T-helper 2 cell (primary cell): ENCODE measurements at places on chromosomes 6 and 20.

- no peak for DNase-seq
Observed at GRCh38 chr20:57148263-57148662, 118.2 kb downstream of the BMP7 start.

DNA sequence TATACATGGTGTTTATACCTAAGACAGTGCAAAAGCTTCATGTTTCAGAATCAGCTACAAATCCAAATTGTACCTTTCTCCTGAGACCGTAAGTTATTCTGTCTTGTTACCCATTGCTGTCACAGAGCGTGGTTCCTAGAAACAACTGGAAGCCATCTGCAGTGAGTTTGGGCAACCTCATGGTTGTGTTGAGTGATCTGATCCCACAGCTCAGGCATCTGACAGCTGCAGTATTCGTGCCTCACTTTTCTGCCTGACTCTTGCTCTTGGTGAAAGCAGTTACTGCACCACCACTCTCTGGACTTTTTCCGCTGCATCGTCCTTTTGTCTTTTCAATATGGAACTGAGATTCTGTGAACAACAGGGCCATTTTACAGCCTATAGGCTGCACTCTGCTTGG, 752.6 kb downstream of the MAFB start:
- DNase-seq, result no peak

DNA sequence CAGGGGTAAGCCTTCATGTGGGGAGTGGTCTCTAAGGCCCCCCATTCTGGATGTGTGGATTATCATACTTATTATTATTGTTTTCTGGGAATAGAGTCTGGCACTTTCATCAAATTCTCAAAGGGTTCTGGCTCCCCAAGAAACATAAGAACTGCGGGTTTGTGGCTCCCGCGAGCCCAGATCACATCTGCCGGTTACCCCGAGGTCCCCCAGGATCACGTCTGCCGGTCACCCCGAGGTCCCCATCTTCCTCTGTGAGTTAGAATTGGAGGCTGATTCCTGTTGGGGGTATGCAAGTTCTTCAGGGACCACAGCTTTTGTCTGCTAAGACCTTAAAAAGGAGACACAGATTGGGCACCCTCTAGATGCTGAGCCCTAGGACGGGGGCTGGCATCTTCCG, 116.7 kb upstream of the FRMD1 start:
- no peak for DNase-seq

GRCh38 chr20:22533823-22534751, 50.3 kb downstream of the FOXA2 start:
- DNase-seq, result no peak

DNA sequence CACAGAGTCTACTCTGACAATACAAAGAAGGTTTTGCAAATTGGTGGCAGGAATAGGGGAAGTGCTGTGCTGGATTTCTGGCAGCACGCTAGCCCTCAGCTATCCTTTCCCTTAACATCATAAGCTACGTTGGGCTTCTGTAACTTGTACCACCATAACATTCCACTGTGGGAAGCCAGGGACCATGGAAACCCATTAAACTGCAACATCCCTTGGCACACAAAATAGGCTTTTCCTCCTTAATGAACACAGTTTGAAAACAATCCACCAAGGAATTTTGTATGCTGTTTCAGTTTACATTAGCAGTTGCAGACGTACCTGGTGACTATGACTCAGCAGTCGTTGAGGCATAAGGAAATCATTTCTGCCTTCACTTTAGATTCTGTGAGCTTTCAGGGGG, 203.9 kb upstream of the RAB32 start:
- DNase-seq, result no peak

GRCh38 chr20:47677635-47678453, 107.4 kb downstream of the SULF2 start:
- peak; percentile 48 for DNase-seq

DNA sequence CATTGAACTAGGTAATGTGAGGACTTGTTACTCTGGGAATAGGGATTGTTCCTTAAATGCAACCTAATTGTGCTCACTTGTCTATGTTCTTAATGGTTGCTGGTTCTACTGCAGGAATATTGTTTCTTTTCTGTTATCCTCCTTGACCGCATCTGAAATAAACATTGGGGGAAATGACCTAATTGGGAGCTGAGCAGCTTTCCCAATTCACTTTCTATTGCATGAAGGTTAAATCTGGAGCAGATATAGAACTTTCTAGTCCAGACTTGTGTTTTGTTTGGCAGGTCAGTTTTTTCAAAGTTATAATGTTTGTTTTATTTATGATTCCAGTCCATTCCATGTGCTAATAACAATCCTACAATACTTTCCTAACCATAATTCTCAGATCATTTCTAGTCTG, 981.0 kb upstream of the CITED2 start:
- no peak for DNase-seq

- DNase-seq, result no peak
Observed at GRCh38 chr6:28267695-28268059, 734 bp downstream of the ZSCAN26 start.

- no peak for DNase-seq
Observed at GRCh38 chr6:11682561-11682975, 96.0 kb downstream of the ADTRP start.

DNA sequence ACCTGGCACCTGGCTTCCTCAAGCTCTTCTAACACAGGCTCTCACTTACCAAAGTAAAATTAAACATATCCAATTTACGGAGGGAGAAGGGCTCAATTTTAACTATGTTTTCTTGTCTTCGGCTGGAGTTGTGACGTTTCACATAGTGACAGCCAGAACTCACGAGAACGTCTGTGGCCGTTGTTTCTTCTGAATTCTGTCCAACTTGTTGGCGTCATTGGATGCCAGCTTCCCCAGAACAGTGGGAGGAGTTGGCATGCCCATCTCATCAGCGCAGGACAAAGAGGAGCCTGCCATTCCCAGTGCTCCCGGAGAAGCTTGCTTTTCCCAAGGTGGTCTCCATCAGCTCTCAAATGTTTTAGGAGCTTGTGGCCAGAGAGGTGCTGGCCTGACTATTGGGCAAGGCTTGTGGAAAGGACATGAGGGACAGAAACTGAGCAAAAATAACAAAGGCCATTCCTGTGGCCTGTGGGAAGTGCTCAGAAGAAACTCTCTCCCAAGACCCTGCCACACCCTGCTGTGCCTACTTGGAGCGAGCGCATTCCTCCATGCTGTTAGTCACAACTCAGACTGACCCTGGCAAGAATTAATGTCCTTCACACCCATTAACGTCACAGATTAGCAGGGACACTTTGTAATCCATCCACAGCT, 265.4 kb upstream of the CDH4 start:
- DNase-seq, result no peak

DNA sequence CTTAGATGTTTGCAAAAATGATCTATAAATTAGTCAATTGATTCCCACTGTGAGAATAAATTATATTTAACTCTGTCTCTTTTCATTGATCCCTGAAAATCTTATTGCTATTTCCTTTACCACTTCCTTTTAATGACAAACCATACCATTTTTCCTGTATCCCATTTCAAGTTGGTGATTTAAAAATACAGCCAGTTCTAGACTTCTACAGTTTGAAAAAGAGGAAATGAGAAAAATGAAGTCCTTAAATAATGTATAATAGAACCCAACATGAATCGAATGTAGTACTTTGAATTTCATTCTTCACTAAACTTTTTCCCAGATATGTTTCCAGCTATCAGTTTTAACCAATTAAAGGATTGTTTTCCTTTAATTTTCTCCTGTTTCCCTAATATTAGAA, 29.5 kb upstream of the SDHAF4 start:
- no peak for DNase-seq

DNA sequence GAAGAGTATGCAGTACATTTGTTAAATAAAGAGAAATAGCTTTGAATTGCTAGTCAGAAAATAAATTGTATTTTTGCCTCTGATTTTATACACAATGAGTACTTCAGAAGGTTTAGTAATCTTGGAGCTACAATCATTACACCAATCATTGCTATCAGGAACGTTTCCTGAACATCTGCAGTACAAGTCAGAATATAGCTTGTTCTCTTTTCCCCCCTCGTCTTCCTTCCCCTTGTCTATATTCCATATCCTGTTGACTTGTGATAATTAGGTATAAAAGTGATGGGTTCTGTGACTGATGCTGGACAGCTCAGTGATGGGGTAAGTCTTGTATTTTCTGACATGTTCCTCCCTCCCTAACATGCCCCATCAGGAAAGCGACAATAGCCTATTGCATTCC, 94.0 kb downstream of the AHI1 start:
- no peak for DNase-seq

DNA sequence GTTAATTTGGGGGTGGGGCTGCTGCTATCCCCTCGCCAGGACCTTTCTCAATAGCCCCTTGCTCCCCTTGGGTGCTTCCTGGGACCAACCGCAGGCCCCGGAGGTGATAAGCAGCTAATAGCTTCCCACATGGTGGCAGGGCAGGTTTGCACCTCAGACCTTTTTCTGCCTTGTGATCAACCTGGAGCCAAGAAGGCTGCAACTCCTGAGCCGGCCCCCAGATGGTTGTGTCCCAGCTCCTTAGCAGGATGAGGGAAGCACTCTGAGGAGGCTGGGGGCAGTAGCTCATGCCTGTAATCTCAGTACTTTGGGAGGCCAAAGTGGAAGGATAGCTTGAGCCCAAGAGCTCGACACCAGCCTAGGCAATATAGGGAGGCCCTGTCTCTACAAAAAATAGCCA, 85.5 kb downstream of the BMP7 start:
- no peak for DNase-seq

GRCh38 chr6:134049586-134049985, 2.8 kb downstream of the SLC2A12 start:
- DNase-seq, result no peak

- peak; percentile 50 for DNase-seq
Observed at GRCh38 chr20:13119583-13119982, 101.5 kb upstream of the ISM1 start.

GRCh38 chr6:38182426-38182825, 362.9 kb downstream of the ZFAND3 start:
- DNase-seq, result no peak

GRCh38 chr20:45105317-45105716, 4.4 kb upstream of the KCNS1 start:
- no peak for DNase-seq

GRCh38 chr20:41951615-41952014, 333.4 kb upstream of the CHD6 start:
- DNase-seq, result peak; percentile 74

DNA sequence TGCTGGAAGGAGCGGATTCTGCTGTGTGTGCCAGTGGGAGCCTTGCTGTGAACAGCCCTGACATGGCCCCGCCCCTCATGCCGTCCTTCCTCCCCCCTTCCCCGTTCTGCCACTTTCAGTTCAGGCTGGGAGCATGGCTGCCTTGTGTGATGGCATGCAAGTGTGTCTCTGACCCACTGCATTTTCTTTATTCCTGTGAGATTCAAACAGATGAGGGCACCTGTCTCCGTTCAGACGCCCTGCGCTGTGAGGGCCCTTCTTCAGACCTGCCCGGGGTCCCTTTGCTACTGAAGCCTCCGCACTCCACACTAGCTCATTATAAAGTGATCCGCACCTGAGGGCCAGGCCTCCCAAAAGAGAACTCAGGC, 88.3 kb downstream of the TAF4 start:
- no peak for DNase-seq

- DNase-seq, result no peak
Observed at GRCh38 chr6:23357185-23357766, 768.7 kb upstream of the NRSN1 start.

DNA sequence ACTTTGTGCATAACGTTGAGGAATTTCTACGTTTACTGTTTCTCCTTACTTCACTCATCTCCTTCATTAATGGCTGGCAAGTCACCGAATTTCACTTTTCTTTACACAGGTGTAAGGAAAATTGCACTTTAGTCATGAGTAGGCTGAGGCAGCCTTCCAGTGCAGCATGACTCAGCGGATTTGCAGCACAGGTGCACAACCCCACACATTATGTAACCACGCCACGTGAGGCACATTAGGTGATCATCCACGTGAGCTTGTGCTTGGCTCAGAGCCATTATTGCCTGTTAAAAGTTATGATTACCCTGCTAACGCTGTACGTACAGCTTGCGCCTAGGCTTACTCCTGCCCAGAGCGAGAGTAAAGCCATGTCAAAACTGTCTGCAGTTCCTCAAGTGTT, 158.8 kb downstream of the NKAIN2 start:
- DNase-seq, result no peak

GRCh38 chr6:106785298-106785697, 155.9 kb downstream of the QRSL1 start:
- no peak for DNase-seq

GRCh38 chr6:107128577-107128976, 13.3 kb upstream of the BEND3 start:
- no peak for DNase-seq

GRCh38 chr6:43915208-43915869, 145.3 kb downstream of the VEGFA start:
- no peak for DNase-seq
